ENCODE measurements at places on chromosomes 6 and 20.

GRCh38 chr20:31833931-31834521 lies 11.4 kb downstream of the FOXS1 start:
- DNase-seq: no peak

- DNase-seq: no peak
Observed at GRCh38 chr20:23260181-23260840, 90.3 kb upstream of the NXT1 start.

DNA sequence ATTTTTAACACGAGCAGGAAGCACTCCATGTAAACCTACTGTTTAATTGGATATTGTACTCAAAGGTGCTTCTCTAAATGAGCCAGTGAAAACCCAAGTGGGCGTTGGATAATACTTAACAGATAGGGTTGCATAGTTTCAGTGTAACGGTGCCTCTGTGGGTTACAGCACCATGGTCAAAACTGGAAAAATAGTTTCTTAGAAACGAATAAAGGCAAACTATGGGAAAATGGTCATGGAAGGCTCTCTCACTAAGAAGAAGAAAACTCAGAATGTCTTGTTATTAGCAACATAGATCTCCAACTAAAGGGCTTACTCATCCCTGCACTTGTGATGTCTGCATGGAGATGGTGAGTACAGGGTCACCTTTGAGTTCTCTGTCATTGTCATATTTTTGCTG lies 59.1 kb upstream of the NEDD9 start:
- DNase-seq: no peak

DNA sequence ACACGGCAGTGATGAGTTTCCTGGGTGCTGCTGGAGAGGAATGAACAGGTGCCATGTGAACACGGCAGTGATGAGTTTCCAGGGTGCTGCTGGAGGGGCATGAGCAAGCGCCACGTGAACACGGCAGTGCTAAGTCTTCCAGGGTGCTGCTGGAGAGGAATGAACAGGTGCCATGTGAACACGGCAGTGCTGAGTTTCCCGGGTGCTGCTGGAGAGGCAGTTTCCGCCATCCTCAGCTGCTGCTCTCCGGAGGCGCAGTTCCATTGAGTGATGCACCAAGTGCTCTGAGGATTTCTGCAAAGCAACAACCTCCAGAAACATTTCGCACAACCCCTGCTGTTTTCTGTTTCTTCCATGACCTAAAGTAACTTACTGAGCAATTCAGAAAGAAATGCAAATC lies 155.4 kb downstream of the SMOC2 start:
- no peak for DNase-seq

GRCh38 chr6:135534773-135535380 lies 37.3 kb upstream of the AHI1 start:
- no peak for DNase-seq

- DNase-seq: no peak
Observed at GRCh38 chr20:56974499-56975250, 291.8 kb downstream of the BMP7 start.

DNA sequence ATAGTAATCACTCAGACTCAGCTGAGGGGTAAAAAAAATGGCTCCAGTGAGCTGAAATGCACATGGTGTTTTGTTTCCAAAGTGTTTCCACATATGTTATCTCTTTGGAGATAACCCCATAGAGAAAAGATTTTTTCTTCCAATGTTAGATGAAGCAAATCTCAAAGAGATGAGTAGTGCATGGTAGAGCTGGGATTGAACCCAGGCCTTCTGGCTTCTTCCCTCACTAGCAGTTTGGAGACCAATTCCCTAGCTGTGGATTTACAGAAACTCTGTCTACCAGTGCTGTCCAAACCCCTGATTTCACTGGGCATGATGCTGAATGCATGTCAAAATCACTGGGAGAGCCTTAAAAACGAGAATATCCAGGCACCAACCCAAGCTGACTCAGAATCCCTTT lies 165.1 kb downstream of the LRFN2 start:
- no peak for DNase-seq

- DNase-seq: no peak
Observed at GRCh38 chr6:91730710-91731109, 1143.8 kb upstream of the MAP3K7 start.

- no peak for DNase-seq
Observed at GRCh38 chr6:157596461-157596860, 215.5 kb downstream of the ZDHHC14 start.

DNA sequence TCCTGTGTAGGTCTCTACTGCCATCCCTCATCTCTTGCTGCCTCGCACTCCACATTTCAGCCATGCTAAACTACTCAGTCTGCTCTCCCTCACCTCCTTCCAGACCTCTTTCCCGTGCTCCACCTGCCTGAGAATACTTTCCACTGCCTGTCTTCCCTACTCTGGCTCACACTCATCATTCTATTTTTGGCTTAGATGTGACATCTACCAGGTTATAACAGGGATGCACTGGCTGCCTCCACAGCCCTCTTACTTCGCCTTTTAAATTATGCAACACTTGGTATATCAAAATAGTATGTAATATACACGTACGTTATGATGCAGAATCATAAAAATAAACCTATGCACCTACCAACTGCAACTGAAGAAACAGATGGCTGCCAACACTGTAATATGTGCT lies 222.8 kb upstream of the DTNBP1 start:
- no peak for DNase-seq

- no peak for DNase-seq
Observed at GRCh38 chr6:111087871-111088667, 766 bp downstream of the SLC16A10 start.

GRCh38 chr20:2387580-2387979 lies 6.9 kb downstream of the TGM6 start:
- no peak for DNase-seq

Data from esophagus squamous epithelium (tissue), 5 donors.